Germinal center (tissue), 1 donor: ENCODE measurements at places on chromosomes 3 and 15.

DNA sequence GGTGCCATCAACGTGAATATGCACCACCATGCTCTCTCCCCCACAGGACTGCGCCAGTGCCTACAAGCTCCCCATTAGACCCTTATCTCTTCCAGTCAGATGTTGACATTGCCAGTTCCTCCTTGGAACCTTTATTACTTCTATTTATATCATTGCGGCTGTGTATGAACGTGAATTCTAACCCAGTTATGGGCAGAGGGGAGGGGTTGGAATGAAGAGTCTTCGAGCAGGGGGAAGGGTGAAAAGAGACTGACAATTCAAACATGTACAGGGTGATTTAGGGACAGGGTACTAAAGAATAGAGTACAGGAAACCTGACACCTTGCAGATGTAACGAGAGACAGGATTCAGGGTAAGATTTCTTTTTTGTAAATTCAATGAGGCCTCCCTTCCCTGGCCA, 41.8 kb upstream of the ST6GAL1 start:
- DNase-seq = no peak

GRCh38 chr3:54347933-54348332, 225.6 kb downstream of the CACNA2D3 start:
- no peak for DNase-seq

DNA sequence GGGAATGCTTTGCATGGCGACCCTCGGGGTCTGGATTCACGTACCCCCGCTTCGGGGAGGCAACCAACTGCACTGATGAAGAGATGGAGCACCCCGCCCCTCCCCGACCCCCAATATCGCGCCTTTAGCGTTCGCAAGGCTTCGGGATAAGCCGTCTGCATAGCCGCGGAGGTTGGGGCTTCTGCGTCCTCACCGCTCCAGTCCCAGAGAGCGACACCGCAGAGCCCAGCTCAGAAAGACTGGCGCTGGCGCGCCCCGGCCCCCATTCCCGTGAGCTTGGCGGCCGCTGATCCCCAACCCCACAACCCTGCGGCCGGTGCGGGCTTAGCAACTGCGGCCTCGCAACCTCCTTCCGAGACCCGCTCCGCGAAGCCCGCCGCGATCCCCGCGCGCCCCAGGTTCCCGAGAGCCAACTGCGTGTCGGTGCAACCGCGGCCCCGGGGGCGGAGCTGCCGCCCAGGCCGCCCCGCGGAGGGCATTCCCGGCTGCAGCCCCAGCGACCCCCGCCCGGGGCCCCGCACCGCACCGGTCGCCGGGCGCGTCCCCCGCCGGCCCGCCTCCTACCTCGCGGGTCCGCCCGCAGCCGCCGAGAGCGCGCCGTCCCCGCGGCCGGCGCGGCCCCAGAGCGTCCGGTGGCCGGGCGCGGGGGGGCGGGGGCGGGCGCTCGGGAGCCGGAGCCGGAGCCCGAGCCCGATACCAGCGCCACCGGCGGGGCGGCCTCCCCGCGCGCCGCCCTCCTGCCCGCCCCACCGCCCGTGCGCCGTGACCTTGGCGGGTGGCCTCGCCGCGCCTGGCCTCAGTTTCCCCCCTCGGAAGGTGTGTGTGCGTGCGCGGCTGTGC, 79.5 kb downstream of the IQSEC1 start:
- DNase-seq = peak; percentile 51

DNA sequence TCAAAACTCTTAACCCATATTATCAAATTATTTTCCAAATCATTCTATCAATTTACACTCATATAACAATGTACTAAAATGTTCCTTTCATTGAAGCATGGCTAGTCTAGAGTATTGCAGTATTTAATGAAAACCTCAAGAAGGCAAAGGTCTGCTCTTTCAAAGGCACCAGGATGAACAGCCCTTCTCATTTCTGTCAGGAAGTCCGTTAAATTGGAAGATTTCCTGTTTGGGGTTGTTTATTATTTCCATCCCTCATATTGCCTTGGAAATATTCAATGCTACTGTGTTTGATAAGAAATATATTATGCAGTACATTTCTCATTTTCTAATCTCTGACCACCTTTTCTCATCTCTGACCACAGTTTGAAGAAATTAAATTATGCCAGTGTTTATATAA, 25.1 kb downstream of the ACKR4 start:
- DNase-seq = no peak

- DNase-seq = no peak
These were observed 55.3 kb upstream of the LEKR1 start for GRCh38 chr3:156770699-156771414.

- DNase-seq = no peak
These were observed 1099.3 kb downstream of the ROBO2 start for GRCh38 chr3:78139166-78139565.
